Stimulated activated effector memory CD8-positive, alpha-beta T cell treated with anti-CD3 and anti-CD28 coated beads, Interleukin-12 subunit alpha, Interleukin-12 subunit beta, amount 100 ng/mL, for 72 hours (primary cell): ENCODE measurements at places on chromosomes 16 and 17.
A peak's percentile ranks its signal among the peaks of the same experiment; 100 is the strongest.

DNA sequence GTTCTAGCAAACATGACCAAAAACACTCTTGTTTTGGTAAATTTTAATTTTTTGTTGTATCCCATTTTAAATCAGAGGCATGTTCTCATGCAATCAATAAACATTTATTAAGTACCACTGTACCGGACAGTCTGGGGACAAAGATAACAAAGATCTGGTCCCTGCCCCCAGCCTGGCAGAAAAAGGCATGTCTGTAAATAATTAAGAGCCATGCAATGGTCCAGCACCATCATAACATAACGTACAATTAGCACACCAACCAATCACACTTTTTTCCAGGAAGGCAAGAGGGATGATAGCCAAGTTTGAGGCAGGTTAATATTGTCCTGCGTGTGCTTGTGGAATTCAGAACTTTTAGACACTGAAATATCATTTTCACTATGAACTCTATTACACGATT lies 3.5 kb downstream of the KCNJ16 start:
- no peak for DNase-seq

- peak; percentile 90 for DNase-seq
These were observed 24.2 kb downstream of the FAM117A start for GRCh38 chr17:49739641-49740271.

- DNase-seq, result no peak
These were observed 597.9 kb downstream of the KCNJ2 start for GRCh38 chr17:70767102-70767701.

DNA sequence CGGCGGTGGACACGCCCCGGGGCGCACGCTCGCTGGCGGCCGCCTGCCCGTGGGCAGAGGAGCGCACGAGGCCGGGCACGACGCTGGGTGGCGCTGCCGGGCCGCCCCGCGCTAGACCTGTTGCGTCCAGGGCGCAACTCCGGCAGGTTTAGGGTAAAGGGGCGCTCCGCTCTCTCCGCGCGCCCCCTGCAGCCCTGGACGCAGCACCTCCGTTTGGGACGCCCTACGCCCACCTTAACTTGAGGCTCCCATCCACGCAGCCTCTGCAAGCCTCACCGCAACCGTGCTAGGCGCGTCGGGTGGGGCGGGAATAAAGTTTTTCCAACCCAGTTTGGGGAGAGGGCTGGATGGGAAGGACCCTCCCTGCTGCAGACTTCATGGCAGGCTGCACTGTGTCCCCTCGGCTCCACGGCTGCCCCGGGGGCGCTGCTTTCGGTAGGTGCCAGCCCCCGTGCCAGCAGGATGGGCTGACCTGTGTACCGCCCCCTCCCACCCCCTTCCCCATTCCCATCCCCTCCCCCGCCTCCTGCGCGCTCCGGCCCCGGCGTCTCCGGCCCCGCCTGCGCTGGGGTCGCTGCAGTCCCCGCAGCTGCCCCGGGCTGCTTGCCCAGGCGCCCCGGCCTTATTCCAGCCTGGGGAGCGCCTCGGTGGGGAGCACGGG lies at the start of gene SYT17:
SYT17 (plus strand) TSS at position 531 of the 661 bp plus-strand sequence. CDS start 407 bp downstream, outside the sequence.
- DNase-seq, result peak; percentile 42

- no peak for DNase-seq
These were observed 990 bp downstream of the DOK4 start for GRCh38 chr16:57485091-57485915.

DNA sequence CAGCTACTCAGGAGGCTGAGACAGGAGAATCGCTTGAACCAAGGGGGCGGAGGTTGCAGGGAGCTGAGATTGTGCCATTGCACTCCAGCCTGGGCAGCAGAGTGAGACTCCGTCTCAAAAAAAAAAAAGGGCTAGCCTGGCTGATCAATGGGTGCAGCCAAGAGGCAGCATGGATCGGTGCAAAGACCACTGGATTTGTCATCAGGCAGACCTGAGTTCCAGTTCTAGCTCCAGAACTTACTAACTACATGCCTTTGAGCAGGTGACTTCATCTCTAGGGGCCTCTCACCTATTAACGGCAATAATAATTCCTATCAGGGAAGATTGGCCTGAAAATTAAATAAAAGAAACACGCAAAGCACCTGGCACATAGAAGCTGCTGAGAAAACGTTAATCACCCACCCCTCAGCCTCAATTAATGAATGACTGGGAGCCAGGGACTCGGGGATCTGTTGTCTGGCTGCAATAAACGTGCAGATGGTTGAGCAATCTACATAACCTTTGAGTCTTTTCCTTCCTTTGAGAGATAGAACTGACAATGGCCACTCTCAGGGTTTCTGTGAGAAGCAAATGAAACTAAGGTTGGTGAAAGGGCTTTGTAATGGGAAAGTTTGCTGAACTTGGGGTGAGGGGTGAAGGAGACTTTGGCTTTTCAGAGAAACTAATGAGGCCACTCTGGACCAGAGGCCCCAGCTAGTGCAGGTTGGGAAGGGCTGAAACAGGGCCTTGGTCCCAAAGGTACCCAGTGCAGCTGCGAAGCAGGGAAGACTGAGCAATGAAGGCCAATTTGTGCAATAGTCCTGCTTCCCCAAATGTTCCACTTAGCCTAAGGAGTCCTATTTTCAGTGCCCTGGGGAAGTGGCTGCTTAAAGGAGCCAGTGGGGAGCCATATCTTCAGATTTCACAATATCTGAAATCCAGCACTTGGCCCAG lies 7.6 kb downstream of the SEZ6L2 start:
- no peak for DNase-seq

GRCh38 chr17:17816240-17816814 lies 20.5 kb downstream of the SREBF1 start:
- DNase-seq, result no peak

DNA sequence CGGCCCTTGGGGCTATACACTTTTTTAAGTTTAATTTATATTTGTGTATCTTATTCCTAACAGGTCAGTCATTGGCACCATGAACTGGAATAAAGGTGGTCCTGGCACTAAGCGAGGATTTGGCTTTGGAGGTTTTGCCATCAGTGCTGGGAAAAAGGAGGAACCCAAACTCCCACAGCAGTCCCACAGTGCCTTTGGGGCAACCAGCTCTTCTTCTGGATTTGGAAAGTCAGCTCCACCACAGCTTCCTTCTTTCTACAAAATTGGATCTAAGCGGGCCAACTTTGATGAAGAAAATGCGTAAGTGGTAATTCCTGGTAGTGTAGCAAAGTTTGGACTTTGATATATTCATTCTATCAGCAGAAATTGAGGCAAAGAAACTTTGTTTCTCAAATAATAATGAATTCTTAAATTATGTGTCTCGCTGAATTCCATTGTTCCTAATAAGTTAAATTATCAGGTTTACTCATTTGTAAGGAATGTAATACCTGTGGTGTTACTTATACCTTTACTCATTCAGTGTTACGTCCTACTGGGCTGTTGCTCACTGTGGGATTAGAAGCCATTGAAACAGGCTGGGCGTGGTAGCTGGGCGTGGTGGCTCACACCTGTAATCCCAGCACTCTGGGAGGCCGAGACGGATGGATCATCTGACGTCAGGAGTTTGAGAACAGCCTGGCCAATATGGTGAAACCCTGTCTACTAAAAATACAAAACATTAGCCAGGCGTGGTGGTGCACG lies 13.2 kb downstream of the DDX42 start:
- no peak for DNase-seq

- no peak for DNase-seq
These were observed 6.0 kb downstream of the MTSS2 start for GRCh38 chr16:70679671-70680494.

- no peak for DNase-seq
These were observed 148.2 kb upstream of the GOT2 start for GRCh38 chr16:58882292-58882691.

GRCh38 chr17:51951741-51952140 lies 206.8 kb downstream of the CA10 start:
- DNase-seq, result no peak

DNA sequence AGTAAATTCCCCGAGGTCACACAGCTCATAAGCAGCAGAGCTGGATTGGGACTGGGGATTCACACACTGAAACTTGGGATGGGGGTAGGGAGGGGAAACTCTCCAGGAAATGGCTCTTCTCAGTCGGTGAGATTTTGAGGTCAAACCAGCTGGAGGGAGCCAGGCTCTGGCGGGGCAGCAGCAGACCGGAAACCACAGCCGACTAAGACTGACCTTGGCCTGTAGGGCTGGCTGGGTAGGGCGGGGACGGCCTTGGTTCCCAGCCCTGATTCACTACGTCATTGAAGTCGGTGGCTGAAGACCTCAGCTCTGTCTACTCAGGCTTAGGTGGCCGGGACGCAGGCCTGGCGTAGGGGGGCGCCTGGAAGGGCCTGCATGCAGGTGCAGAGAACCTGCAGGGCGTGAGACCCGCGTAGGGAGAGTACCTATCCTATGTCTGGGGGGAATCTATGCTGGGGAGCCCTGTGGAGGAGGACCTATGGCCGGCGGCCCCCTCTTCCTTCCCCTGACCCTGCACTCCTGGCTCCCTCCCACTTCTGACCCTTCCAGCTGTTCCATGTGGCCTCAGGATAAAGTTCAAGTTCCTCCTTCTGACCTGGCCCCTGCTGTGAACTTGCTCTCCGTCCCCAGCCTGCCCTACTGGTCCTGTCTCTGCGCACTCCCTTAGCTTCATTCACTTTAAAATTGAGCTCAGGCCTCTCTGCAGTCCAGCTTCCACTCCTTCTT lies 11.9 kb upstream of the SLC4A1 start:
- DNase-seq, result peak; percentile 29

DNA sequence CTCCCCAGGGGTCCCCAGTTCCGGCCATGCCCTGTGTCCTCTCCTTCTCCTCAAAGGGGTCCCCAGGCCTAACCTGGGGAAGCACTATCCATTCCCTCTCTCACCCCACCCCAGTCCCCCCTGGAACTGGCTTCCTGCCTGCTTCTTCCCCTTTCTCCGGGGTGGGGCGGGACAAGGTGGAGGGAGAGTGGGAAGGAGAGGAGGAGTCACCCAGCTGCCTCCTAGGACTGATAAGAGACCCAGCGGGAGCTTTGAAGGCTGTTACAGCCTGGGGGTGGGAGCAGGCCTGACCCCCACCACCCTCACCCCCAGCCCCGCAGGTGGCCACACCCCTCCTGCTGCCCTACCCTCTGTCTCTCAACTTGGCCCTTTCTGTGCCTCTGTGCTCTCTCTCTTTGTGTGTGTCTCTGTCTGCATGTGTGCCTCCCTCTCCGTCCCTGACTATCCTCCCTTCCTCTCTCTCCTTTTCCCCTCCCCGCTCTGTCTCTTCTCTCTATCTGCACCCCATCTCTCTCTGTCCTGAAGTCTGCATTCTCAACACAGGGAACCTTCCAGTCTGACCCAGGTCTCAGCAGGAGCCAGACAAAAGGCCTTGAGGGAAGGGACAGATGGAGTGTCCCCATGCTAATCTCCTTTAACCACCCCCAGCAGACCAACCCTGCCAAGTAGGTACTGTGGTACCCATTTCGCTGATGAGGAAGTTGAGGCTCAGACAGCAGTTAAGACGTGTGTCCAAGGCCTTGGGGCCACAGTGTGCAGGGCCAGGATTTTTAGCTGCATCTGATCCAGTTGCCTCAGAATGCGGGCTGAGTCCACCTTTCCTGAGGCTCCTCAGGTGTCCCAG lies 66.1 kb downstream of the RAB11FIP4 start:
- DNase-seq, result no peak

DNA sequence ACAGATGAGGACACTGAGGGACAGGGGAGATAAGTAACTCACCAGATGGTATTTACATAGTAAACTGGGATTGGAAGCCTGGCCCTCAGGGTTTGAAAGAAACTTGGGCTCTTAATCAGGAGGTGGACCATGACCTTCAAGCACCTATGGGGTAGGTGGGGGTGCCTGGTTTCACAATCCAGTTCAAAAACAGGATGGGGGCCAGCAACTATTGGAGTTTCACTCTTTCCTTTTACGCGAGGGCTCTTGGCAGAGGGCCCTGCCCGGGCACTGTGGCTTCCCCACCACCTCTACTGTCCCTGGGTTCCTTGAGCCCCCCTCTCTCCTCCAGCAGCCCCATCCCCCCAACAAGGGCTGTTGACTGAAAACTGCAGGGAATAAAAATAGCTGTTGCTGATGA lies 11.3 kb upstream of the PRR29 start:
- DNase-seq, result no peak

DNA sequence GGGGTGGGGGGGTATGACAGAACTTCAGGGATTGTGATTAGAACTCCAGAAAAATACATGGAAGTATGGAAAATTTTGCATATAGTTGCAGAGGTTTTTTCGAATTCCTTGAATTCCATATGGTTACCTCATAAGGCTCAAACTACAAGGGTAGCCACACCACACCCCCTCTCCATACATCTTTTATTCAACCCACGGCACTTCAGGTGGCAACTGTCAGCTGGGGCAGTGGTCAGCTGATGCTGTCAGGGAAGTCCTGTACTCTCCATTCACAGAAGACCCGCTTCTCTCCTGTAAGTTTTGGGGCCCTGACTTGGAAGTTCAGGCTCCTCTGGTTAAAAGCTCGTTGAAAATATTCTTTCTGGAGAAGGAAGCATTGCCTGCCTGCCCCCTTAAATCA lies 57.5 kb upstream of the CLEC19A start:
- no peak for DNase-seq

GRCh38 chr16:77059446-77059845 lies 131.5 kb upstream of the MON1B start:
- no peak for DNase-seq

GRCh38 chr17:4420692-4421131 lies 13.0 kb upstream of the SPNS3 start:
- DNase-seq, result peak; percentile 74

GRCh38 chr17:561116-561515 lies 153.5 kb downstream of the VPS53 start:
- no peak for DNase-seq

DNA sequence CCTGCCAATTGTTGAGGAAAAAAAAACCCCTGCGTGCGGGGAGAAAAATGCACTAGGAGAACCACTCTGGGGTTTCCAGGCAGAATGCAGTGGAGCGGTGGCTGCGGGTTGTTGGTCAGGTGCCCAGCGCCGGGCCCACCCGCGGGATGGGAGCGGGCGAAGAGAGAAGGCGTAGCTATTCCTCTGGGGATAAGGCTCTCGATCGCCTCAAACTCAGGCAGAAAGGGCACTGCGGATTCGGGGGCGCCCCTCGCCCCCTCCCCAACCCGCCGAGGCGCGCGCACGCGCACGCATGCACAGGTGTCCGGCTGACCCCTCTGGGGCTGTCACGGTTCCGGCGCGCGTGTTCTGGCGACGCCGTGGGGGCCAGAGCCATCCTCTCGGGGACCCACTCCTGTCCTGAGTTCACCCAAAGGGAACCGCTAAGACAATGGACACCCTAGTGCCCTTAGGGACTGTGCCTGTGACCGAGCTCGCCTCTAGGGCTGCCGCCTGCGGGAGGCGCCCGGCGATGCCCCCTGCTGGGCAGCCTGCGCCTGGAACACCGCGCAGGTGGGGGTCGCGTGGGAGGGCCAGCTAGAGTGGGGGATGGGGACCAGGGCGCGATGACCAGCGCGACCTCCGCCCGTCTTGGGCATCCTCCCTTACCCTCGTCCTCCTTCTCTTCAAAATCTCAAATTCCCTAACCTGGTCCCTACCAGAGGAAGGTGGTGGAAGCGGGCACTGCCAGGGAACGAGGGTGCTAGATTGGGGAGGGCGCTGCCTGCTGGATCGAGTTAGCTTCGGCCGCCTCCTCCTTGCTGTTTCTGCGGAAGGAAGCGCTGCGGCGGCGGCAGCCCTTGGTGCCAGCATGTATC lies 14.4 kb upstream of the CBX8 start:
- no peak for DNase-seq

DNA sequence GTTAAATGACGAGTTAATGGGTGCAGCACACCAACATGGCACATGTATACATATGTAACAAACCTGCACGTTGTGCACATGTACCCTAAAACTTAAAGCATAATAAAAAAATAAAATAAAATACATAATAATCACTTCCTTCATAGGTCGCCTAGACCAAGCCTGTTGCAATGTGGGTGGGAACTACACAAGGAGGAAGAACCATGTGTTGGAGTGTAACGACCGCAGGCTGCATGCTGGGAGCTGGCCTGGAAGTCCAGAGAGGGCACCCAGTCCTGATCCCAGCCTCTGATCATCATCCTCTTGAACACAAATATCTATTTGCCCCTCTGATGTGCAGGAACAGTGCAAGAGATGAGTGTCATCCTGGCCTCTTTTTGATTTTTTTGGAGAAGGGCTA lies 224.7 kb upstream of the ASIC2 start:
- no peak for DNase-seq
